Right cardiac atrium (tissue), 5 donors: ENCODE measurements at places on chromosomes 7 and 10. TPM values are rescaled to one million over a fixed set of nuclear protein-coding genes. Genes with fewer than 3 reads are reported as not detected.

Gene ATP5F1C
- total RNA-seq, result 524 TPM

Gene CLDN15
- total RNA-seq, result 2.8 TPM

Gene NCF1
- total RNA-seq, result 1.6 TPM

Gene PWWP2B
- total RNA-seq, result 10.1 TPM

Gene MEOX2
- total RNA-seq, result 6.0 TPM

Gene KLF14
- 0.15 TPM for total RNA-seq

Gene TMEM196
- not detected for total RNA-seq

Gene SFTPA1
- not detected for total RNA-seq
